Activated T-cell treated with anti-CD3 and anti-CD28 coated beads, Interleukin-2, amount 50 U/mL, for 48 hours (primary cell): ENCODE measurements at places on chromosomes 12 and 14.

DNA sequence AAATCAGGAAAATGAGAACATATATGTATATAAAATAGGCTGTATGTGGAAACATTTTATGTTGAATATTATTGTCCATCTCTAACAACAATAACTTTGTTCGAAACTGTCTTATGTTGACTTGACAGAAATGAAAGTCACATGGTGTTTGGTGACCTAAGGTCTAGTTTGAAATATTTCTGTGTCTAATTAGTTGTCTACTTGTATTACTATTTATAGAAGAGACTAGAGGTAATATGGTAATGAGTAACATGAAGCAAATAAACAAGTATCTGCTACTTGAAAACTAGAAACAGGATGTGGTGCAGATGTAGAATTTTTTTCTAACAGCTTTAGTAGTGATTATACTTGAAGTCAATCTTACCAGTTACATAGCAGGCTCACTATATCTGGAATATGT lies 3.9 kb downstream of the GPHN start:
- no peak for DNase-seq

DNA sequence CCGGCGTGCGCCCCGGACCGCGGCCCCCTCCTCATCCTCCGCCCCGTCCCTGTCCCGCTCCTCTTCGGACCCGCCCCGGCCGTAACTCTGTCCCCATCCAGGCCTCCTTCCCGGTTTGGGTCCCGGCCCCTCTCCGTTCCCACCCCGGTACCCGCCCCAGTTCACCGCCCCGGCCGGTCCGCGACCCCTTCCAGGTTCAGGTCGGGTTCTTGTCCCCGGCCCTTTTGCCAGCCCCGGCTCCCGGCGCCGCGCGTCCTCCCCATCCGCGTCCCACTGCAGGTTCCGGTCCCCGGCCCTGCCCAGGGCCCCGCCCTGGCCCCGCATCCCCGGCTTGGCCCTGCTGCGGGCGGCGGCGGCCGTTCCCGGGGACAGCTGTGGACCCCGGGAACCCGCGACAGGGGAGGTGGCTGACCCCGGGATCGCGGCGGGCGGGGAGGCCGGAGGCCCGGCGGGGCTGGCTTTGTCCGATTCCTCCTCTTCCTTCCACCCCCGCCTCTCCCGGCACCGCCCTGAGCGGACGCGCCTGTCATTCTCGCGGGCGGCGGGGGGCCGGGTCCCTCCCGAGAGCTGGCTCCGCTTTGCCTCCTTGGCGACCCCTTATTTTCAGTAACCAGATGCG lies 601 bp downstream of the KLC1 start:
- peak; percentile 66 for DNase-seq

GRCh38 chr12:71477609-71478008 lies 38.0 kb downstream of the LGR5 start:
- no peak for DNase-seq

DNA sequence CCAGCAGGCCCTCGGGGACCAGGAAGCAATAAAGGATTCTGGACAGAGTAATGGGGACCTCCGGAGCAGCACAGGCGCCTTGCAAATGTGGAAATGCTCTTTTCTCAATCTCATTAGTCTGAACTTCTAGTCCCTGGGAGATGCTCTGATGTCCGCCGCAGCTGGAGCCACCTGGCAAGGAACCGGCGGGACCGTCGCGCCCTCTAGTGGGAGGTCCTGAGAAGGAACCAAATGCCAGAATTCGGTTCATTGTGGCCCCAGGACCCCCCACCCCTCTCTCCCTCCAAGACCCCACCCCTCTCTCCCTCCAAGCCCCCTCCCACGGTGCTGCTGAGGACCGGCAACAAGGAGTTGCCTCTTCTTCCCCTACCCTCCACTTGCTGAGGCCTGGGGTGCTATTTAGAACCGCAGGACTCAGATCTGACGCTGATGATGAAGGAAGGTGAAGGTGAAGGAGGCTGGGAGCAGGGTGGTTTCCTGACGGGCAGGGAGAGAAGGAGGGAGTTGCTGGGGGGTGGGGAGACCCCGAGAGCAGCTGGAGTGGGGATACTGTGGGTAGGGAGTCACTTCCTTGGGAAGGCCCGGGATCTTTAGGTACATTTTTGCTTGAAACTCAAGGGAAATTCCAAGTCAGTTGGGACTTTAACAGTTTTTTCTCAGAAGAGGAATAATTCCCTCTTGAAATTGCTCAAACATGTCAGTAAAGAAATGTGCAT lies 42.5 kb downstream of the SMIM41 start:
- DNase-seq = peak; percentile 76

DNA sequence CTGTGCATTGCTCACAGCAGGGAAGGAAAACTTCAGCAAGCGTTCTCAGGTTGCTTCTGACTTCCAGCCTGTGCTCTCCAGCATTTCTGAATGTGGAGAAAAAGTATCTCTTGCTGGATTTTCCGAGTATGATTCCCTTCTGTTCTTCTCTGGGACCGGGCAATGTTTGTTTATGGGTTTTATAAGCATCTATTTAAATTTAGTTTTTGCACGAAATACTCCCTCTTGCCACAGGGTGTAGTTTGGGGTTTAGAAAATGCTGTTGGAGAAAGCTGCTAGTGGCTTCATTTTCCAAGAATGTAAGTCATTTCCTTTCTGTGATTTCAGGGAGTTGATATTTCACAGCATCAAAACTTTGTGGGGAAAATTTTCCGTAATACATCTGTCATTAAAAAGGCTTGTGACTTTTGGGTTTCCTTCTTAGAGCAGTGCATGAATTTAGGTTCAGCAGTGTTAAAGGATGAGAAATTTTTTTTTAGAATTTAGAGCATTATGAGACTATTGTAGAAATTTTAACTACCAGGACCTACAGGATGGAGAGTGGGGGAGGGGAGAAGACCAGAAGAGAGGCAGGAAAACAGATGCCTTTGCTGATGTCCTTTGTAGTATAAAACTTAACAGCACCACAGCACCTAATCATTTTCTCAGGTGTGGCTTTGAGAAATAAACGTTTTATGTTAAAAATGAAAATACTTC lies 1.5 kb downstream of the FRMD6 start:
- DNase-seq = no peak

DNA sequence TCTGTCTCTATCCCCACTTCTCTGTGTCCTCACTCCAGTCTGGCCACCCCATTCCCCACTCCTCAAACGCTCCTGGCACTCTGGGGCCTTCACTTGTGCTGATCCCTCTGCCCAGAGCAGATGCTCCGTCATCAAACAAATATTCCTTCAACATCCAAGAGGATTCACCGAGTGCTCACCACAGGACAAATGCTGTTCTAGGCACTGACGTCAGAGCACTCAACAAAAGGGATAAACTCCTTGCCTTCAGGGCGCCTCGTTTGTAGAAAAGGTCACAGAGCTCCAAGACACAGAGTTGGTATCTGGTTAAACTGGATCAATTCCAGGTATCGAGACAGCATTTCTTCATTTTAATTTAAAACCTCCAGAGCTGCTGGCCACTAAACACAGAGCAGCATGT lies 35.3 kb downstream of the PSMC1 start:
- peak; percentile 9 for DNase-seq

GRCh38 chr14:73008501-73008900 lies 18.4 kb downstream of the ZFYVE1 start:
- no peak for DNase-seq

GRCh38 chr12:90021795-90022440 lies 313.3 kb upstream of the ATP2B1 start:
- no peak for DNase-seq

DNA sequence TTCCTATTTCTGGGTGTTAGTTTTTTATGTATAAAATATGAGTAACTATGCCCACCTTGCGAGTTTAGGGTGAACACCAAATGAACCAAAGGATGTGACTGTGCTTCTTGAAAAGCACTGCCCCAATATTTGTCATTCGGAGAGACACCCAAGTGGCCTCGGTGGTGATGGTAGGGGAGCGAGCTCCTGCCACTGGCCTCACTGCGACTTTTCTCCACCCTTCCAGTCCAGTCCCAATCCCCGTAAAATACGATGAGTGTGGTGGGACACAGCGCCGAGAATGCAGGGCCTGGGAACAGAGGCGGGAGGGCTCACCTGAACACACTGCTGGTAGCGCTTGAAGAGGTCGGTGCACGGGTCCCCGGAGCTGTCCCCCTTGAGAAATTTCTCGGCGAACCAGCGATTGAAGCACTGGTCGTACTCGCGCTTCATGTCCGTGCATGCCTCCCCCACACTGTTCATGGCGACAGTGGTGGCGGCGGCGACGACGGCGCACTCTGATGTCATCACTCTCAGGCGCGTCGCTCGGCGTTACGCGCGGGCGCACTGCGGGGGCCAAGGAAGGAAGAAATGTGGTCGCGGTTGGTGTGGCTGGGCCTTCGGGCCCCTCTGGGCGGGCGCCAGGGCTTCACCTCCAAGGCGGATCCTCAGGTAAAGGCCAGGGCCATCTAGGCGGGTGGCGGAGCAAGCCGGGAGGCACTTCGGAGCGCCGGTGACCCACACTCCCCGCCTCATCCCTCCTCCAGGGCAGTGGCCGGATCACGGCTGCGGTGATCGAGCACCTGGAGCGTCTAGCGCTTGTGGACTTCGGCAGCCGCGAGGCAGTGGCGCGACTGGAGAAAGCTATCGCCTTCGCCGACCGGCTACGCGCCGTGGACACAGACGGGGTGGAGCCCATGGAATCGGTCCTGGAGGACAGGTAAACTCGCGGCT lies at the start of the genes GATC and TRIAP1:
Gene GATC (plus strand): TSS at position 534 of the 933 bp plus-strand sequence. CDS start 37 bp downstream, at position 571.
Gene TRIAP1 (minus strand): TSS at position 474 of the 933 bp plus-strand sequence. CDS start 12 bp downstream, at position 462.
- peak; percentile 95 for DNase-seq

- DNase-seq = no peak
Measured at GRCh38 chr12:95740751-95741150, 49.8 kb downstream of the NTN4 start.

DNA sequence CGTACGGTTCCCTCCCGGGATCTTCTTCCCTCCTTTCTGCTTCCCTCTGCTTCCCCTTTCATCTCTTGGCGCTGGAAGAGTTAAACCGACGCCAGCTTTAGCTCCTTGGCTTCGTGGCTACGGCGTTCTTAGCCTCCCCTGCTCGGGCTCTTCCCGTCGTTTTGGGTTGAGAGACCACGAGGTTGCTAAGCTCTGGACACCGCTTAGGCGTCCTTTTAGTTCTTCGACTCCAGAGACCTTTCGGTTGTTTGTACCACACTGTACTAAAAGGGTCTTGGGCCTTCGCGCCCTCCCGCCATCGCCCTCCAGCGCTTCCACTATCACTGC lies 545 bp downstream of the CPSF2 start:
- no peak for DNase-seq

GRCh38 chr14:104876251-104876699 lies 11.2 kb downstream of the CEP170B start:
- peak; percentile 72 for DNase-seq

DNA sequence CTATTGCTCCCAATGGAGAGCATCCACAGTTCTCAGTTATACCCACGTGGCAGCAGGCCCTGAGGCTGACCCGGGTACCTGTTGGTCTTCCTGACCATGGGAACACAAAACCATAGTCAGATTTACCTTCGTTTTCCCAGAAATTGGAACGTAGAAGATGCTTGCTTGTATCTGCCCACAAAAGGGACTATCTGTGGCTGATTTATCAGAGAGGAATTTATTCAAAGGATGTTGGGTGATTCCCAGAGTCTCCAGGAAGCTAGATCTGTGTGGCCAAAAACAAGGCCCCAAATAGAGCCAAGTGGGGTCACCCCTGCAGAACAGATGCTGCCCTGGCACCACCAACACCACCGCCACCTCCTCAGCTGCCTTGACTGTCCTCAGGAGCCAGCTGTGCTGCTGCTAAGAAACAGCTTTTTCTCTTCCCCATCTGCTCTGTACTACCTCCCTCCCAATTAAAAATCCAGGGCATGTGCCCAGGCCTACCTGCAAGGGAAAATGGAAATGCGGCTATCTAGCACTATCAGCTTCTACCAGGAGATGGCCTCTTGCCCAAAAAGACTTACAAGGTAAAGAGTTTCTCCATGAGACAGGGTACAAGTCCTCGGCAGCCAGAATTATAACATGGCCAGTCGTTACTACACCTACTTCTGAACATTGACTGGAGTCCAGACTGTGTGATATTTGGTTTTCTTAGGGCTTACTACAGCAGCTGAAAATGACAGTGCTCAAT lies 128.6 kb upstream of the PLEKHG7 start:
- DNase-seq = no peak

- no peak for DNase-seq
Measured at GRCh38 chr14:71734885-71735284, 197.3 kb upstream of the RGS6 start.

GRCh38 chr14:89720076-89720687 lies 234.3 kb downstream of the EFCAB11 start:
- peak; percentile 42 for DNase-seq

- DNase-seq = no peak
Measured at GRCh38 chr12:61385771-61386170, 874.4 kb upstream of the USP15 start.

DNA sequence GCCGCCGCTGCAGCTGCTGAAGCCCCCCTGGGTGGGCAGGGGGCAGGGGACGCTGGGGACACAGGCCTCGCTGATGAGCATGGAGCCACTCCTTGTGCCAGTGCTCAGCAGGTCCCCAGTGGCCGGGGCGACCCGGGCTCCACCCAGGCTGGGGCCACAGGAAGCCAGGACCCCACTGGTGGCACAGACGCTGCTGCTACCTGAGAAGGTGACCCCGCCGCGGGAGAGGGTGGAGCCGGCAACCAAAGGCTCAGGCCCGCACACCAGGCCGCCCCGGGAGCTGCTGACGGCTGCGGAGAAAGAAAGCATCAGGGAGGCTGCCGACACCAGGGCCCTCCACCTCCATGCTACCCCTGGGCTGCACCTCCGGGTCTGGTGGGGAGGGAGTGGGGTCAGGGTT lies 7.4 kb downstream of the KRT84 start:
- no peak for DNase-seq

- DNase-seq = peak; percentile 63
Measured at GRCh38 chr12:116194935-116195431, 82.5 kb downstream of the MED13L start.

DNA sequence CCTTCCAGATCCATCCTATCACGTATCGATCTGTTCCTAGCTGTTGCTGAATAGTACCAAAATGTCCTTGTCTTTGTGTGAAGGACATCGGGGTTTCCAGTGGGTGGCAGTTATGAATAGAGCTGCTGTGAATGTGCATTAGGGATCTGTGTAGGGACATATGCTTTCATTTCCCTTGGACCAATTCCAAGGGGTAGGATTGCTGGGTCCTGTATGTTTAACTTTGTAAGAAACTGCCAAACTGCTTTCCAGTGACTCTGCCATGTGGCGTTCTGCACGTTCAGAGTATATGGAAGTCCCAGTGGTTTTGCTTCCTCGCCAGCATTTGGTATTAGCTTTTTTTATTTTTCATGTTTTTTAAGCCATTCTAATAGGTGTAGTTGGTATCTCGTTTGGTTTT lies 28.6 kb downstream of the PACS2 start:
- no peak for DNase-seq

DNA sequence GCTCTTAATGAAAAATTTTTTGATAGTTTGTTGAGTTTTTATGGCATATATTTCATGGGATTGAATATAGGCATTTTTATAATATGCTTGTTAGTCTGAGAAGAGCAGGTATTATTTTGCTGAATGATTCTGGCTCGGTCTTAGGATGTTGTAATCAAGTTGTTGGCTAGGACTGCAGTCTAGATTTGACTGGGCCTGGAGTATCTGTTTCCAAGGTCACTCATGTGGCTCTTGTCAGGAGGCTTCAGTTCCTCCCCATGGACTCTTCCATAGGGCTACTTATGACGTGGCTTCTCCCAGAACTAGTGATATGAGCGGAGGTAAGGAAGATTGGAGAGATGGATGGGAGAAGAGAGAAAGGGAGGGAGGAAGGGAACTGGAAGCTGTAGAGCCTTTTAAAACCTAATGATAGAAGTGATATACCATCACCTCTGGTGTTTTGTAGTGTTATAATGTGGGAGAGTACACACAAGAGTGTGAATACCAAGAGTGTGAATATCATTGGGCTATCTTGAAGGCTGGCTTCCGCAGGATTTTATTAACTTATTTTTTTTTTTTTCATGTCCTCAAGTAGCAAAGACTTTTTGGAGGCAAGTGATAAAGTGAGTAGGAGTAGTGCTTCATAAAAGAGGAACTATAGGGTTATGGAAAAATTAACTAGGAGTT lies 4.4 kb downstream of the MNAT1 start:
- DNase-seq = no peak
